Esophagus muscularis mucosa (tissue), 4 donors: ENCODE measurements at places on chromosomes 2 and 18.
A peak's percentile ranks its signal among the peaks of the same experiment; 100 is the strongest.

- DNase-seq: no peak
Observed at GRCh38 chr2:11563784-11564666, 30.2 kb downstream of the GREB1 start.

GRCh38 chr2:26860211-26860850 lies 12.4 kb downstream of the DPYSL5 start:
- peak; percentile 45 for DNase-seq

- DNase-seq: no peak
Observed at GRCh38 chr2:25145803-25146202, 22.6 kb downstream of the POMC start.

- DNase-seq: peak; percentile 82
Observed at GRCh38 chr2:219968685-219969345, 341.4 kb downstream of the SLC4A3 start.

GRCh38 chr18:37302519-37302918 lies 263.1 kb downstream of the CELF4 start:
- no peak for DNase-seq

DNA sequence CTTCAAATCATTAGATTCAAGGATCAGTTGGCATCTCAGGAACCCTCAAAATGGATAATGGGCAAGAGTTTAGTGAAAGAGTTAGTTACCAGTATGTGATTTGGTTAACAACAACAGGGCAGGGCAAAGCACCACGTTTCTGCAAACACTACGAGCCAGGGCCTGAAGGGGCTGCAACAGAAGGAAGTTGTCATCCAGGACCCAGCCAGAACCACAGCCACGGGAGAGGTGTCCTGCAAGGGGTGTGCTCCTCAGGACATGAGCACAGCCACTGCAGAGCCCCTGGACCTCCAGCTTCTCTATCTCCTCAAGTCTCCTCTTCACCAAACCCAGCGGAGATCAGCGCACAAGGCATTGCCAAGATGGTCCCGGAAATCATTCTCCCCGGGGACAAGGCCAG lies 173.3 kb upstream of the PIEZO2 start:
- no peak for DNase-seq

DNA sequence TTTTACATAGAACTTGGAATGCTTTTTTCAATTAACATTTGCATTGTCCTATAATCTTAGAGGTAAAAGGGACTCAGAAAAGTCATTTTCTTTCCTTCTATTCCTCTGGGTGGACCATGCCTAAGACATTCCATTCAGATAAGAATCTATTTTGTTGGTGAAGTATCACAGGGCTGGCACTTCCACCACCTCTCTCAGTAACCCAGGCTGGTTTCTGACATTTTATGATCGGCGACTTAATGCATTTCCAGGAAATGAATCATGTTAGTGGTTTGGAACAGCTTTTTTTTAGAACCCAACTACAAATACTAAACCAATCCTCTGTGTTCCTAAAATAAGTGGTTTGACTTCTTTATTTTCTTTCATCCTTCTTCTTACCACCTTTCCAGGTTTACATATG lies 27.0 kb downstream of the GAD1 start:
- peak; percentile 21 for DNase-seq

DNA sequence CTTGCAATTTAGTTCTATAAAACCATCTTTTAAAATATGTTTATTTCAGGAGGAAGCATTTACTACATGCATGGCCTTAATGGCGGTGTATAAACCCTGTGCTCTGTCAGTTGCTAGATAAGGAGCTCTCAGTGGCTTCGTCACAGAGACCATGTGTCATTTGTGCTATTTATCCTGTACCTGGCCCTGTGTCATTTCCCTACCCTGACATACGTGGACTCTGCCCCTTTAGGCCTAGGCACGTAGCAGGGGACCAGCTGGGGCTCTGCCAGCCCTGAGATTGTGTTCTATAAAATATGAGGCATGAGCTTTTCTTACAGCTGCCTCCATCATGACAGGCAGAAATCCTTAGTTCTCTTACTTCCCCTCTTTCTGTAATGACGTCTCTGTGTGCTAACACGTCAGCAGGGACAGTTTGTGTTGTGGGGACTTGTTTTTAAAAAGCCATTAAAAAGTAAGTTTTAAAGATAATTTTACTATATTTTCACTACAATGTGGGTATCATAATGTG lies 88.0 kb downstream of the ITGB1BP1 start:
- DNase-seq: no peak

DNA sequence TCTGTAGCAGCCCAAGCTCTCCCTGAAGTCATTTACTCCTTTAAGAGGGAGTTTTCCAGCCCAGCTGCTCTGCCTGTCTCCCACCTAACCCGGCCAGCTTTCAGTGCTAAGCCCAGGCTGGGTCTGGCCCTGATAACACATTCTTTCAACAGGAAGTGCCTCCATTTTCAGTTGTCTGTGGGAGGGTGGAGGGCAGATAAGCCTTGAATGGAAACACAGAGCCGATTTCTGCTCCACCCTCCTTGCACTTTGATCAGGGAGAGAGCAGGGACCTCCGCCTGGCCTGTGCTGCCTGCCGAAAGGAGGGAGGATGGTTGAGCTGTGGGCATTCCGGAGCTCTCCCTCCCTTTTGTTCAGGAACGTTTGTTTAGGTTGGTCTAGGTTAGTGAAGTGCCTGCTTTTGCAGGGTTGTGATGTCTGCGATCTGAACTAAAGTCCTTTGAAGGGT lies 24.8 kb downstream of the GATA6 start:
- DNase-seq: no peak

DNA sequence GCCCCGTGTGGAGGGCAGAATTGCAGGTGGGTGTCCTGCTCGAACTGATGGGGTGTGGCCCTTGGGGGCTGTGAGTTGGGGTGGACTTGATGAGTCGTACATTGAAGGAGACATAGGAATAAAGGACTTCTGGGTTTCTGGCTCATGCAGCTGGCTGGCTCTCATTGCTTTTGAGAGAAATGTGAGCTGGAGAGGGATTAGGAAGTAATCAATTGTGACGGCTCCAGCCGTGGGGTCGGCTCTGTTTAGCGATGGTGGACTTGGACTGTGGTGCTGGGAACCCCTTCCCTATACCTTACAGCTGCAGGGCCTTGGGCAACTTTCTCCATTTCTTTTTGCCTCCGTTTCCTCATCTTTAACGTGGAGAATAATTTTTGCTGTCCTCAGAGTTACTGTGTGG lies 9.2 kb downstream of the IMPA2 start:
- no peak for DNase-seq

GRCh38 chr2:218569038-218569431 lies 396 bp downstream of the CNOT9 start:
- DNase-seq: peak; percentile 91

DNA sequence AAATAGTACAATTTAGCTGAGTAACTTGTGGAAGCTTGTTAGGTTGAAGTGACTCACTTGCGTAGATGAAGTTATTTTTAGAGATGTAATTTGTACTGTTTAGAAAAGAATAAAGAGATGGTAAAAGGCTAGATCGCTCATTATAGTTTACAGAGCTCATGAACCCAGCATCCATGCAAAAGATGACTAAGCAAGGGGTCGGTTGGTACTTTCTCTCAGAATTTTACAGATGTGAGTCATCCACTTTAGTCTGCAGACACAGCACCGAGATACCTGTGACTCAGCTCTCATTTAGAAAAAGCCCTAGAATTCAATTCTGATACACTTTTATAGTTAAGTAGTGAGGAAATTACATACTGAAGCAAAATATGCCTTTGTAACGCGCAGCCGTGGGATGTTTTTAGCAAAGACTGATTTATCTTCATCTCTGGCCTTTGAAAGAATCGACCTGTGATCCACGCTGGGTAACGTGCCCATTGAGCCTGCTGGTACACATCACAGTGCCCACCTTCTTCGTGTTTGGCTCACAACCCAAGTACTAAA lies 116.5 kb upstream of the FOSL2 start:
- DNase-seq: no peak

DNA sequence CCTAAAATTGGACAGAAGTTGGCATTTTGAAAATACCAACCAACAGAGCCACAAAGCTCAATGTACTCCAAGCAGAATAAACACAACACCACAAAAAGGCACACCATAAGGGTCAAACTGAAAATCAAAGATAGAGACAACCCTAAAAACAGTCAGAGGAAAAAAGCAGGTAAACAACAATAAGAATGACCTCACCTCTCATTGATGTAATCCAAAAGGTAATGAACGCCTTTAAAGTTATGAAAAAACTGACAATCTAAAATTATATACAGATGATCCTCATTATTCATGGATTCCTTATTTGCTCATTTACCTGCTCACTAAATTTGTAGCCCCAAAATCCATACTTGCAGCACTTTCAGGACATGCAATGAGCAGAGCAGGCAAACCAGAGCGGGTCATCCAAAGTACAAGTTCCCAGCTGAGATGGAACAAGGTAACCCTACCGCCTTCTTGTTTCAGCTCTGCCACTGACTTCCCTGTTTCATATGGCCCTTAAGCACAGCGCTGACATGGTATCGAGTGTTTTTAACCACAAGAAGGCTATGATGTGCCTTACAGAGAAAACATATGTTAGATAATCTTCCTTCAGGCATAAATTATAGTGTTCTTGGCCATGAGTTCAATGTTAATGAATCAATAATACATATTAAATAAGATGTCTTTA lies 17.0 kb downstream of the RTN4 start:
- no peak for DNase-seq

DNA sequence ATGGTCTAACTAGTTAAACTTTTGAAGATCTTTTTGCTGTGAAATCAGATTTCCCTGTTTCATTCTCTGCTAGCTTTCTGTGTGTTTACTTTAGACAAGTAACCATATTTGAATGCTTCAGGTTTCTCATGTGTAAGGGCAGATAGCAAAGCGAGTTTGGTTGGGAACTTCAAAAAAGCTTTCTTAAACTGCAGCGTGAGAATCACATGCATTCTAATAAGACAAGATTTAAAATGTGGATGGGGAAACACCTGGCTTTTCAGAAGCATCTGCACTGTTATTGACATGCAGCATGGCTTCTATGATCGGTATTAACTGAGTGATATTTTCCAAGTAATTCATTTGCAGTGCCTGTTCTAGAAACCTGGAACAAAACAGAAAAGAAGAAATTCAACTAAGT lies 119.3 kb downstream of the ABCA12 start:
- no peak for DNase-seq

DNA sequence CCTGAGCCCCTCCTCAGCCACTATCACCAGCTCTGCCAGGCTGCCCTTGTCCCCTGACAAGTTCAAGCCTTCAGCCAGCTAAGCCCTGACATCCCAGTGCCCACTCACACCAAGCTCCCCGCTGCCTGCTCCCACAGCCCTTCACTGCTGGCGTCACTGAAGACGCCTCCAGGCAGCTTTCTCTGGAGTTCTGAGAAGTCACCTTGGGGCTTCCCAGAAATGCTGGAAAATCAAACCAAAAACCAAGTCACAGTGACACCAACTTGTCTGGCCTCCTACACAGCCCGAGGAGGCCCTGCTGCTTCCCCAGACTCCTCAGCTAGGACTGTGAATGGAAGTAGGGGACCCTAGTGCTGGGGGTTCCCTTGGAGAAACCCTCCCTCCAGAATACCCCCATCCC lies 2.2 kb upstream of the TNS1 start:
- DNase-seq: no peak

DNA sequence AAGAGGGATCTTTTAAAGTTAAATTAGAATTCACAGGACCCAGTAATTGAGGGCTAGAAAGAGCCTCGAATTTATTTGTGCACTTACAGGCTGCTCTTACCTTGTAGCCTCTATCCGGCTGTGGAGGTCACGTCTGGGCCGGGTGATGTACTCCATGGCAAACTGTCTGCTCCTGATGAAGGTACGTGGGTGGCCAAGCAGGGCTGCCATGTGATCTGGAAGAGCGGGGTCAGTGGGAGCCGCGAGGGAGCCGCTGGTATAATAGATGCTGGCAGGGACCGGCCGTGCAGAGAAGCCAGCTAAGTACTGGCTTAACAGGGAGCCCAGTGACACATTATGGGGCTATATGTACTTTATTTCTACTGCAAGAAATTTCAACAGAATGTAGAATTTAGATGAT lies 59.2 kb downstream of the ADI1 start:
- no peak for DNase-seq

DNA sequence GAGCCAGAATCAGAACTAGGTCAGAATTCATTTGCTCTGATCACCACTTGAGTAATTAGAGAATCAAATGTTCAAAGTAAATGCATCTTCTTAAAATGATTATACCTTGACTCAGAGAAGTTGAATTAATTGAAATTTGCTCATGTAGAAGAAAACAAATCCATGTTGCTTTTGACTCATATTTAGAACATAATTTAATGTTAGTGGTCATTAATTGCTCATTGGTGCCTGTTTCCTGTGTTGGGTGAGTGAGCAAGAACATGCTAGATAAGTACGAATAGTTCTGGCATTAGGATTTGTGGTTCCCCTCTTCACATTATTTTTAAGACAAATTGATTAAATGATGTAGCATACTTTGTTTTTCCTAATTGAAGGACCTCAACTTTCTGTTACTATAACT lies 19.0 kb downstream of the ACVR2A start:
- DNase-seq: no peak

DNA sequence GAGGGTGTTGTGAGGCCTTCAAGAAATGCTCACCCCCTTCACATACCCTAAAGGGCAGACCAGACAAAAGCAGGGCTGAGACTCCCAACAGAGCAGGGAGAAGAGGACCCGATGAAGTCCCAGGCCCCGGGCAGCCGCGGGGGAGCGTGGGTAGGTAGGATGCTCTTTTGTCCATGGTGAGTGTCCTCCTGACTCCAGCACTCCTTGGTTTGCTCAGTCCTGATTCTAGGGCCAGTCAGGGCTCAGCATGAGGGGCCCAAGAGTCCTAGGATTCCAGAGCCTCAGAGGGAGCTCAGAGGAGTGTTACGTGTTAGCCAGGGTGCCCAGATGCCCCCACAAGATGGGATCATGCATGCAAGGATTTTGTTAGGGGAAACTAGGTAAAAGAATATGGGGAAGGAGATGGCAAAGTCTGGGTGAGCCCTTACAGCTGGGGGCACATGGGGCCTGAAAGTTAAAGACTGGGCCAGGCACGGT lies 64.8 kb downstream of the SMAD7 start:
- DNase-seq: no peak

GRCh38 chr2:8324164-8324856 lies 357.5 kb upstream of the ID2 start:
- no peak for DNase-seq

- DNase-seq: no peak
Observed at GRCh38 chr2:2832657-2833056, 501.6 kb upstream of the MYT1L start.

GRCh38 chr18:46431522-46432171 lies 225.4 kb downstream of the LOXHD1 start:
- no peak for DNase-seq

- DNase-seq: peak; percentile 79
Observed at GRCh38 chr2:101524806-101525430, 50.0 kb upstream of the RFX8 start.

GRCh38 chr2:99678625-99679024 lies 188.8 kb upstream of the REV1 start:
- no peak for DNase-seq

DNA sequence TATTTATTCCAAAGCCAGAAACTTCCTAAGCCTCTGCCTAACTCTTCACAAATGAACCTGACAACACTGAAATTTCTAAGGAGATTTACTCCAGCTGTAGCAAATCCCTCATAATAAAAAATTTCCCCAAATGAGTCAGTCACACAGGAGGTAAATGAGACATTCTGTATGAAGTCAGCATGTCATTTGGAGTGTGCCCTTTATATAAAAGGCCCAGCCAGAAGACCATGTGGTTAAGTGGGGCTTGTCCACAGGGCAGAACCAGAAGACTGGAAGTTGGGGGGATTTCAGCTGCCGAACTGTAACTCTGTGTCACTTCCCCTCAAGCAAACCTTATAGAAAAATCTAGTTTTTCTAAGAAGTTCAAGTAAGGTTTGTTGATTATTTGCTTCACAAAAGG lies 30.2 kb downstream of the NRP2 start:
- DNase-seq: no peak

GRCh38 chr2:211498551-211499205 lies 942.3 kb downstream of the CPS1 start:
- DNase-seq: no peak
